Esophagus mucosa (tissue), 1 donor: ENCODE measurements at places on chromosomes 12 and 14. TPM values are rescaled to one million over a fixed set of nuclear protein-coding genes. Genes with fewer than 3 reads are reported as not detected.

Gene NAV3
- total RNA-seq, result 0.52 TPM

DNA sequence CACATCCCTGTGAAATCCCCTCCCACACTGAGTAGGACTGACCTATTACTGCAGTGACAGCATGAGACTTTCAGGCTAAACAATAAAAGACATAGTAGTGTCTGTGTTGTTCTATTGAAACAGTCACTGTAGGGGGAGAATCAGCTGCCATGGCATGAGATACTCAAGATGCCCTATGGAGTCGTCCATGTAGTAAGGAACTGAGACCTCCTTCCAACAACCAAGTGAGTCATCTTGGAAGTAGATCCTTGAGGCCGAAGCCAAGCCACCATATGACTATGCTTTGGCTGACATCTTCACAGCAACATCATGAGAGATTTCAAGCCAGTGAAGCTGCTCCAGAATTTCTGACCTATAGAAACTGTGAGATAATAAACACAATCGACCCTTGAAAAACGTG is 12.1 kb upstream of the LRP6 start:
- no peak for ATAC-seq

DNA sequence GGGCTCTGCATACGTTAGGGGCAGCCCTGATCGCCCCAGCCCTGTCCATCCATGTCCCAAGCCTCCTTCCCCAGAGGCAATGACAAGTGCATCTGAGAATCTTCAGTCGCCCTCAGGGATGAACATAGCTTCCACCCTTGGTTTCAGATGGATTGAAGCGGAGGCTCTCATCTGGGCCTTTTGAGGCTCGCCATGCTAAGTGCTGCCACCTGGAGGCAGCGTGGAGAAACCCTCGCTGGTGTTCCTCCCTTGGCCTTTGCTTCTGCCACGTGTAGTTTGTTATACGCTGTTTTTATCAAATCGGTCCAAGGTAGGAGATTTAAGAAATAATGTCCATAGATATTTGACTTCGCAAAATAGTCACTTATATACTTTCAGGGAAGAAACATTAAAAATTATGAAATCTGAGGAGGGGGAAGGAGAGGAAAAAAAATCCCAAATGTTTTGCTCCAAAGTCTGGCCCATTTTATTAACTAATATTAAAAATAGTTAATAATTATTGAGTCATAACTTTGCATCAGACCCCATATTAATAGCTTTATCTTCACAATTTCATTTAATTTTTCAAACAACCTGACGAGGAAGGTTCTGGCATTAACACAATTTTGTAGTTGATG is 28.8 kb upstream of the LRRC10 start:
- peak; percentile 74 for ATAC-seq

GRCh38 chr12:95784286-95784685 is 6.3 kb downstream of the NTN4 start:
- peak; percentile 39 for ATAC-seq

DNA sequence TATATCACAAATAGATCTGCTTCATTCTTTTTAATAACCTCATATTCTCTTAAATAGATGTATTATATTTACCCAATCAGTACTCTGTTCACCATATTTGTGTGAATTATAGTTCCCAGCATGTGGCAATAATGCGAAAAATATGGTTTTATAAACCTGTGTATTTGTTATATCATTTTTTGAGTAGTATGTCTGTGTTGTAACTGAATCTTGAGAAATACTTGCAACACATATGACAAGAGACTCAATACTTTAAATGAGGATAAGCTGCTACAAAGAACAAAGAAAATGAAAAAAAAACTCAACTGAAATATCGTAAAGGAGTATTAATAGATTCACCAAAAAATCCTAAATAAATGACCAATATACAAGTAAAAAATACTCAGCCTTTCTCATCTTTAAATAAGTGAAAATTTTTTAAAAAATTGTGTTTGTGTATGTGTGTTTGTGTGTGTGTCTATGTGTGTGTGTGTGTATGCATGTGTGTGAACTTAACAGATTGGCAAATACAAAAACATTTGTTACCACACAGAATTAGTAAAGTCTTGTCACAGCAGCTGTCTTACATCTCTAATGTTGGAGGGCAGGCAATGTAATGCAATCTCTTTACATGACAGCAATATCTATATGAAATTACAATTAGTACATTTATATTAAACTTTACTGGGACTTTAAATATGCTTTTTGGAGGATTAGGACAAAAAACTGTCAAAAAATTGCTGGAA is 441.9 kb upstream of the MGAT4C start:
- ATAC-seq, result no peak

DNA sequence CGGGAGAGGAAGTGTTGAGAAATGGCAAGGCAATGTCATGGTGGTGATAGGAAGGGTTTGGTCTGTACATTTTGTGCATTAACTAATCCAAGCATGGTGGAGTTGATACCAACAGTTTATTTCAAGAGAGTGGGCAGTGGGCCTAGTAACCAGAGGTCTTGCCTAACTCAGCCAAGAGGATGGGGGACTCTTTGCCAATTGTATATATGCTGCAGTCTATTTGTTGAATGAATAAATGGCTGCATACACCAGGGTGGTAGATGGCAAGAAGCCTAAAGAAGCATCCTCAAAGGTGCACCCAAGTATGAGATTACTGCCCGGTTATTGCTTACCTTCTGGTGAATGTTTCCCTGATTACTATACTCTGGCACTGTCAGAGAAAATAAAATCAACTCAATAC is 295.9 kb downstream of the ITPR2 start:
- no peak for ATAC-seq

Gene EID3
- total RNA-seq, result 0.76 TPM

Gene SAMD4A
- 1.5 TPM for total RNA-seq

GRCh38 chr14:39988939-39989338 is 556.7 kb upstream of the FBXO33 start:
- ATAC-seq, result no peak

Gene HOXC11
- total RNA-seq, result 0.08 TPM

Gene SLC5A8
- not detected for total RNA-seq

- peak; percentile 72 for ATAC-seq
Measured at GRCh38 chr12:95802482-95803270, 12.1 kb upstream of the NTN4 start.

- ATAC-seq, result no peak
Measured at GRCh38 chr12:111186347-111186746, 182.5 kb downstream of the PHETA1 start.

Gene C12orf57
- 84.0 TPM for total RNA-seq

Gene ZNF891
- 0.64 TPM for total RNA-seq

Gene KRT8
- total RNA-seq, result 40.1 TPM

- ATAC-seq, result peak; percentile 20
Measured at GRCh38 chr14:87430810-87431209, 562.2 kb downstream of the GALC start.

GRCh38 chr14:75011356-75011994 is 8.8 kb downstream of the EIF2B2 start:
- ATAC-seq, result peak; percentile 20

DNA sequence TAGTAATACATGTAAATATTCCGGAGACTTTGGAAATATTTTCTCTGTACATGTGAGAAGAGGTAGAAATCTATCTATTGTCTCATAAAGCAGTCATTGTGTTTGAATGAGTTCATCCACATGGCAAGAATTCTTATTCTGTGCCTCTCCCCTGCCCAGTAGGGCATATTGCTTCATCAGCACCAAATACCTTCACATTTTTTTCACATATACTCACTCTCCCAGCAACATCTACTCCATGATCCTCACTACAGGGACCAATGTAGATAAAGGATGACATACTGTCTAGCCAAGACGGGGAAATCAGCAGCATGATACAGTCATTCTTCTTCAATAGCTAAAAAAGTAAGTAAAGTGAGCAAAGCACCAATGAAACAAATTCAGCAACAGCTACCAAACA is 1.3 kb upstream of the TAS2R14 start:
- ATAC-seq, result peak; percentile 20

- no peak for ATAC-seq
Measured at GRCh38 chr12:59076622-59077021, 156.3 kb upstream of the LRIG3 start.

- ATAC-seq, result peak; percentile 94
Measured at GRCh38 chr12:127293507-127294310, 973.3 kb upstream of the TMEM132C start.

- ATAC-seq, result no peak
Measured at GRCh38 chr12:56420411-56420810, 28.8 kb downstream of the TIMELESS start.

- ATAC-seq, result peak; percentile 48
Measured at GRCh38 chr12:111313833-111314259, 55.0 kb downstream of the PHETA1 start.

- no peak for ATAC-seq
Measured at GRCh38 chr12:66813137-66813892, 134.4 kb upstream of the GRIP1 start.

DNA sequence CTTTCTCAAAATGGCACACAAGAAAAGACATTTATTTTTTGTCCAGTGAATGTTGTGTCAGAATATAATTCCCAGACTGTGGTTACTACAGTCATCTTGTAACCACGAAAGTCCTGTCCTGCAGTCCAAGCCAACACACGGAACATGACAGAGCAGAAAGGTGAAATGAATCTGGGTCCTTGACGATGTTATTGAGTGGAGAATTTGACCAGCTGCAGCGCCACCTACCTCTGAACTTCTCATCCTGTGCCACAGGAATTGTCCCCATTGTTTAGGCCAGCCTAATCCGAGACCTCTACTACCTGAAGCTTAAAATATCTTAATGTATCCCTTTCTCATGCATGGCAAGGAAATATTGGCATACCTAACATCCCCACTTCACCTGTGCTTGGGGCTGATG is 64.1 kb upstream of the OTX2 start:
- ATAC-seq, result no peak

GRCh38 chr12:9041321-9041720 is 52.0 kb downstream of the KLRG1 start:
- no peak for ATAC-seq

DNA sequence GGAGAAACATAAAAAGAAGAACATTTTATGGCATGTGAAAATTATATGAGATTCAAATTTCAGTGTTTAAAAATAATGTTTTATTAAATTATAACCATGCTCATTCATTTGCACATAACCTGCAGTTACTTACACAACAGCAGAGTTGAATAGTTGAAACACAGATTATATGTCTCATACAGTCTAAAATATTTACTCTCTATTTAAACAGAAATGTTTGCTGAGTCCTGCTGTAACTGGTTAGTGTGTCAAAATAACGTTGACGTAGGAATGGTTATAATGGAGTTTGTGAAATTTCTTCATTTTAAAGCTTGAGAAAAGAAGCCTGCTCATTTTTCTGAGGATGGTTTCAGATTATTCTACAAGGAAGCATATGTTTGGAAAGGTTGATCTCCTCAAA is 196.5 kb upstream of the GARIN2 start:
- no peak for ATAC-seq

- ATAC-seq, result no peak
Measured at GRCh38 chr12:121288986-121289385, 7.5 kb downstream of the CAMKK2 start.

Gene C12orf60
- 0.76 TPM for total RNA-seq

GRCh38 chr12:45667761-45668160 is 61.7 kb upstream of the ARID2 start:
- no peak for ATAC-seq

- peak; percentile 85 for ATAC-seq
Measured at GRCh38 chr14:90871605-90872233, 55.5 kb upstream of the TTC7B start.

DNA sequence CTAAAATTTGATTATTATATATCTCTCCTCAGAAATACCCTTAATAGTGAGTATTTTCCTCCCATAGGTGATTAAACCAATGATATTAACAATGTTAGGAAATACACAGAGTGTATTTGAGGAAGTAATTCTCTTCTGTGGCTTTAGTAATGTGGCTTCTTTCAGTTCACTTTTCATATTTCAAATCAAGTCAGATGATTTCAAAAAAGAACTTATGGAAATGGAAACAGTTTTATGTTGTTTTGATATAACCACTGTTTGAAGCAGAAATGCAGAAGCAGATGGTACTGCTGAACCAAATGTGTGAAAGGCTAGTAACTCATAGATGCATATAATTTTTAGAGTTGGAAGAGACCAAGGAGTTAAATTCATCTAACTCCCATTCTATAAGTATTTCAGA is 1.9 kb upstream of the GPR33 start:
- no peak for ATAC-seq

Gene NUAK1
- 1.7 TPM for total RNA-seq

GRCh38 chr12:109289551-109289950 is 19.5 kb downstream of the FOXN4 start:
- no peak for ATAC-seq

- no peak for ATAC-seq
Measured at GRCh38 chr14:89061696-89062095, 237.2 kb downstream of the TTC8 start.

GRCh38 chr14:99589031-99589441 is 15.0 kb downstream of the CCDC85C start:
- no peak for ATAC-seq

Gene CRIP1
- total RNA-seq, result 42.6 TPM

GRCh38 chr12:28543021-28543890 is 353.0 kb downstream of the CCDC91 start:
- ATAC-seq, result no peak

DNA sequence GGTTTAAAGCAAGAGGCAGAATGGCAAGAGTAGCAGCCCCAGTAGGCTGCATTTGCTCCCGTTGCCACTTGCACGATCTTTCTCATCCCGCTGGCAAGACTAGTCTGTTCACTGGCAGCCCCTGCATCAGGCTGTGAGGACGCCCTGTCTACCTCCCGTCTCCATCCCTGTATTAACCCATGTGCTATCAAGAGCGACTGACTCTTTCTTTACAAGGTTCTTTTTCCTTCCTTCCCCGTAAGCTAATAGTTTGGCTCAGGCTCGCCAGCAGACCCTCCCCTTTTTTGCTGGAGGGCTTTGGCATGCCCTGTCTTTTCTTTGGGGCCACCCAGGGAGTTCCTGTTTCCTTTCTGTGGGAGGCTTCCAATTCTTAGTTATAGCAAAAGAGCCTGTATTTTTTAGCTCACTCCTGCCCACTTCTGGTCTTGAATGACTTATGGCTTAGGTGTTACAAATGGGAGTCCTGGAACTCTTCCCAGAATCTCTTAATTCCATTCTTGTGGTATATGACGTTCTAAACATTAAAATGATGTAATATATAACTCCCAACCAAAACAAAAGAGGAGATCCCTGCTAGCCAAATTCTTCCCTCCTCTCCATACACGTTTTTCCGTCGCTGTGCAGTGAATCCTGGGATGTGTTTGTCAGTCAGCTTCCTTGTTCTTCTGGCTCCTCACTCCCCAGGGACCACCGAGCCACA is 149.0 kb downstream of the PRKCH start:
- ATAC-seq, result peak; percentile 35

DNA sequence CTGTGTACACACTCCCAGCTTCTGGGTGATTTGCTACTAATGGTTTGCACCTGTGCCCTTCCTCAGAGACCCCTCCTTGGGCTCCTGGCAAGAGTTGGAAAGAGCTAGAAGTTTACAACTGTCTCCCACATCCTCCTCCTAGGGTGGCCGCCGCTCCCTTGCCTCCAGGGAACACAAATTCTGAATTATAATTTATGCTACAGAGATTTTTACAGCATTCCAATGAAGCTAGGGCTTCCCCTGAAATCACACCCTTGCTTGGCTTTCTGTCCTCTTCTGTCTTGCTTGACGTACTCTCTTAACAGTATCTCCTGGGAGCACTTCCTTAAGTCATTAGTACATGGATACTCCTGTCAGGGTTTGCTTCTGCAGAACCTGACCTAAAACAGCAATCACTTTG is 180.2 kb downstream of the KCNA5 start:
- no peak for ATAC-seq

Gene SAMD15
- 0.88 TPM for total RNA-seq
